GM12864 (cell line): ENCODE measurements at places on chromosomes 12 and 14.
A peak's percentile ranks its signal among the peaks of the same experiment; 100 is the strongest.

GRCh38 chr14:66206554-66206953 lies 279.6 kb upstream of the CCDC196 start:
- no peak for DNase-seq

GRCh38 chr14:68757618-68758081 lies 35.2 kb downstream of the ZFP36L1 start:
- no peak for DNase-seq

DNA sequence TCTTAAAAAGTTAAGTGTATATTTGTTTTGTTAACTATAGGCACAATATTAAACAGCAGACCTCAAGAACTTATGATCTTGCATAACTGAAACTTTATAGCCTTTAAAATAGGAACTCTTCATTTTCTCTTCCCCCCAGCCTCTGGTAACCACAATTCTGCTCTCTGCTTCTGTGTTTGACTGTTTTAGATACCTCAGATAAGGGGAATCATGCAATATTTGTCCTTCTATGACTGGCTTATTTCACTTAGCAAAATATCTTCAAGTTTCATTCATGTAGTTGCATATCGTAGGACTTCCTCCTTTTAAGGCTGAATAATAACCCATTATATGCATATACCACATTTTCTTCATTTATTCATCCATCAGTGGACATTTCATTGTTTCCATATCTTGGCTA lies 131.3 kb downstream of the PTPRO start:
- peak; percentile 2 for DNase-seq

- DNase-seq: no peak
Observed at GRCh38 chr12:32542428-32543229, 136.5 kb upstream of the DNM1L start.

GRCh38 chr12:41076114-41076513 lies 112.0 kb upstream of the PDZRN4 start:
- DNase-seq: no peak

GRCh38 chr12:93784339-93785086 lies 107.3 kb downstream of the CRADD start:
- no peak for DNase-seq

DNA sequence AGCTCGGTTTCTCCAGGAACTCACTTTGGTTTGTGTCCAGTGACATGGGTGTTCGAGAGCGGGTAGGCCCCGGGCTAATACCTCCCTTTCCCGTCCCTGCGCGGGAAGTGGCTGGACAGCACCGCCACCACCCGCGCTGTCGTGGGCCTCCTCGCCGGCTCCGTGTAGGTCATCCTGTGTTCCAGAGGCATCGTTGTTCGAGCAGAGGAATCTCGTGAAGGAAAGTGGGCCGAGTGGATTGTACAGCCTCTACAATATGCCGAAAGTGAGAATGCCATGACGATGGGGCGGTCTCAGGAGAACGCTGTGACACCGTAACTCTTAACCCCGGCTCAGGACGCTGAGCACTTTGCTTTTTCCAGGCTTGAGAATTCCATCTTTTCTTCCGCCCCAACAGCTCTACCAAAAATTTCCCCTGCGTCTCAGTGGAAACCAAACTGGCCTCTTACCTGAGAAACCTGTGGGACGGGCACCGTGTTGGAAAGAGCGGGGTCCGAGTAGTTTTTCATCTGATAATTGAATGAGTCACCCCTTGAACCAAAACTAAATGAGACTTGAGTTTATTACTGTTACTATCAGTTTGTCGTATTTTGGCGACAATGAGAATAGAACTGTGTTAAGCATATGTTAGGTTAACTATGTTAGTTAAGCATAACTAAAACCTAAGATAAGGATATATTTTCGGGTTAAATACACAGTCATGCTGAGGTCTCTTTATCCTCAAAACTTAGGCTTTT lies 510 bp downstream of the EIF2S1 start:
- no peak for DNase-seq

GRCh38 chr14:101235335-101236103 lies 325.8 kb upstream of the DIO3 start:
- no peak for DNase-seq
